Eye (tissue), 1 donor: ENCODE measurements at places on chromosomes 2 and 18.

DNA sequence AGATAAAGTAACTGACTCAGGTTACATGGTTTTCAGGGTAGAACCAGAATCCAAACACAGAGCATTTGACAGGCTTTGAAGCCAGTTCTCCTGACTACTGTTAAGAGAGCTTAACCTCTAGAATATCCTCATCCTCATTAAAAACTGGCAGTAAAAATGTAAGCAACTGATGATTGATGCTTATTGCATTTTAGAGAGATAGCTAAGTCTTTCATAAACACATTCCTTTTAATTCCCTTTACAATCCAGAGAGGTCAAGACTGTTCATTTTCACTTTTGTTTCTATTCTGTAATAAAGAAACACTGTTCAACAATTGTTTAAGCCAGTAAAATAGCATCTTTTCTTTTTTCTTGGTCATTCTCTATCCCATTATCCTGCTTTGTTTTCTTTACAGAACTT is 53.9 kb upstream of the RAB27B start:
- DNase-seq, result no peak

GRCh38 chr2:117674172-117674571 is 140.3 kb upstream of the DDX18 start:
- DNase-seq, result no peak

DNA sequence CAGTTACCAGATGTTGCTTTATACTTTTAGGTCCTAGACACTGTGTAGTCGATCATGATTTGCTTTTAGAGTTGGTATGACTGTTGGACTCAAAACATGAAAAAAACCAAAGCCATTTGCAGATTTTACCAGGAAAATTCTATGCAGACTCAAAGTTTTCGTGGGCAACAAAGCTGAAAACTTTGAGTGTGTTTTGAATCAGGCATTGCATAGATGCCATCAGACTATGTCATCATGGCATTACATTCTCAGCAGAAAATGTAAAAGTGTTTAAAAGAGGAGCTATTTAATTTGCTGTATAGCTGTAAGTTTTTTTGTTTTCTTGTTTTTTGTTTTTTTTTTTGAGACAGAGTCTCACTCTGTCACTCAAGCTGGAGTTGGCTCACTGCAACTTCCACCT is 43.5 kb upstream of the ELAC1 start:
- DNase-seq, result no peak

DNA sequence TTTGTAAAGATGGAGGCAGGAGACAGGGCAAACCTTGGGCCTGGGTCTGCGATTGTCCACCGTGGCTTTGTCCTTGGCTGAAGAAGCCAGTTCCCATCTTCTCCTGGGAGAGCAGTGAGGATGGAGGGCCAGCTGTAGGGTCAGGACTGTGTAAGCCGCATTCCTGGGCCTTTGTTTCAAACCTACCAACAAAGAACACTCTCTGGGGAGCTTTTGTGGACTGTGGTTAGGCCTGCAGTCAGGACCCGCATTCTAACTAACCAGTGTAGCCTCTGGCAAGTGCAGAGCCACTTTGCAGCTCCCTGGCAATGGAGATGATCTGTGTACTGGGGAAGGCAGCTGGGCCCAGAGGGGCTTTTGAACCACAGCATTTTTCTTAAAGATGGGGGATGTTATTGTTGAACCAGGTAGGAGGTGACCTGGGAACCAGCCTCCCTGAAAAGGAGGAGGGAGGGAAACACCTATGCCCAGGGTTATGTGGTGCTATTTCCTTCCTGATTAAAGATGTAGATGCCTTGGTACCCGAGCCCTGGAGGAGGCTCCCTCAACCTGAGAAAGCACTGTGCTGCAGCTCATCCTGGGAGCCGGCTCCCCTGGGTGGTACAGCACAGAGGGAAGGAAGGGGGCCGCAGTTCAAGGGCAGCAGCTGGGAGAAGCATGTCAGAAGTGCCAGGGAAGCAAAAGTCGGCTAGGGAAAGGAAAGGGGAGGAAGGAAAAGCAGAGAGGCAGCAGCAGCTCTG is 12.7 kb upstream of the SMAD4 start:
- DNase-seq, result peak; percentile 32

GRCh38 chr18:76621226-76621625 is 126.2 kb upstream of the ZNF516 start:
- peak; percentile 53 for DNase-seq

GRCh38 chr2:239731422-239731821 is 293.7 kb downstream of the NDUFA10 start:
- no peak for DNase-seq

DNA sequence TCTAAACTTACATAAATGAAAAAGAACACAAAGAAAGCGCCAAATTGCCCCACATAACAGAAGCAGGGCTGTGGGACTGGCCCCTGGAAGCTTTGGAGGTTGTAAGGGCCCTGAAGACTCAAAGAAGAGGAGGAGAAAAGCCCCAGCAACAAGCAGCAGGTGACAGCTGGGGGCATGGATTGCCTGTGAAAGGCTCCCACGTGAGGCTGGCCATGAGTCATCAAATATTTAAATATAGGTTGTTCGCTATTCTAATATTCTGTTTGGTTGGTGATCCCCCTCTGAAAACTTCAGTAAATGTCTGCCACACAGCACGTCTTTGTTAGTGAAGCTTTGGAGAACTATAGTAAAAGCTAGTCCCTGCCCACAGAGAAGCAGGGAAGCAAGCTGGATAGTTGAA is 132.4 kb downstream of the MREG start:
- DNase-seq, result no peak

DNA sequence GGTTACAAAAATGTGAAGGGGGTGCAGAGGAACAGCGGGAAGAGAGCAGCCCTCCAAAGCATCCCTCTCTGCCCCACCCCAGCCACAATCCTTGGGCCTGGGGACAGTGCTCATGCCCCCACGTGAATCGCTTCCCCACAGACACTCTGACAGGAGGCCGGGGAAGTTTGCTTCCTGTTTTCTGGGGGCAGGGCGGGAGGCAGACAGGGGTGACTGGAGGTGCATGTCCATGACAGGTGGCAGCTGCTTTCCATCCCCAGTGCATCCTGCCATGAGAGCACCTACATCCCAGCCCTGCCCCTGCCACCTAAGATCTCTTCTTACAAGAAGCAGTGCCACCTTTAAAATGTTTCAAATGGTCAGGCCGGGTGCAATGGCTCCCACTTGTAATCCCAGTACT is 47.2 kb upstream of the UBE2F start:
- DNase-seq, result no peak

DNA sequence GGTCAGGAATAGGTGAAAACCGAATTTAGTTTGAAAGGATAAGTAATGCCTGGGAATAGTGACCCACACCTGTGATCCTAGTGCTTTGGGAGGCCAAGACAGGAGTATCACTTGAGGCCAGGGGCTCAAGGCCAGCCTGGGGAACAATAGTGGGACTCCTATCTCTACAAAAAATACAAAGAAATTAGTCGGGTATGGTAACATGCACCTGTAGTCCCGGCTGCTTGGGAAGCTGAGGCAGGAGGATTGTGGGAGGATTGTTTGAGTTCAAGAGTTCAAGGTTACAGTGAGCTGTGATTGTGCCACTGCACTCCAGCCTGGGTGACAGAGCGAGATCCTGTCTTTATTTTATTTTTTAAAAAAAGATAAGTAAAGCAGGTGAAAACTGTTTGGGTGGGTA is 3.8 kb upstream of the MYO1B start:
- no peak for DNase-seq

GRCh38 chr2:10043906-10044601 is 704 bp downstream of the KLF11 start:
- DNase-seq, result peak; percentile 98

GRCh38 chr2:181810823-181811695 is 80.5 kb upstream of the ITPRID2 start:
- peak; percentile 18 for DNase-seq

DNA sequence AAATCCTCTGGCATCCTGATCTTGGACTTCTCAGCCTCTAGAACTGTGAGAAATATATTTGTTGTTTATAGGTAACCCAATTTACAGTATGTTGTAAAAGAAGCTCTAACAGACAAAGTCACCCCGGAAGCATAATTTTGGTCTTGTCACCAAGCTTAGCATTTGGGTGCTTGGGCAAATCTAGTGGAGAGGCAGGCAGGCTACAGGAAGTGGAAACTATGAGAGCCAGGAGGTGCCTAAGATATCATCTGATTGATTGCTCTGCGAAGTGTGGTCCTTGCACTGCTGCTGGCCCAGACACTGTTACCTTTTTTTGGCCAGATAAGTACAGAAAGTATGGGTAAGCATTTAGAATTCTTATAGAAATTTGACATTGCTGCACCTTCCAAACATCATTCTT is 102.9 kb downstream of the CDC42EP3 start:
- no peak for DNase-seq

GRCh38 chr2:127657232-127657595 is 11.3 kb downstream of the GPR17 start:
- no peak for DNase-seq

- peak; percentile 68 for DNase-seq
Measured at GRCh38 chr2:238987352-238987981, 139.6 kb downstream of the TWIST2 start.

DNA sequence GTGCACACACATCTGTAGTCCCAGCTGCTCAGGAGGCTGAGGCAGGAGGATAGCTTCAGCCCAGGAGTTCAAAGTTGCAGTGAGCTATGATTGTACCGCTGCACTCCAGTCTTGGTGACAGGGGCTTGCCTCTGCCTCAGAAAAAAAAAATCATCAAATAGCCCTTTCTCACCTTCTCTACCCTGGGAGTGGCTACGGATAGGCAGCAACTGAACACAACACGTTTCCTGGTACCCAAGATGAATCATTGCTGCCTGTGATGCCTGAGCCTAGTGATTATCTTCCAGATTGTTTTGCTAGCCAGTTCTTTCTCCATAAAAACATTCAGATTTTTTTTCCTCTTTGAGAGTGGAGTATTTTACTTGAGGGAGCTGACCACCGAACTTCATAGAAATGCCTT is 13.5 kb downstream of the INPP4A start:
- DNase-seq, result no peak

DNA sequence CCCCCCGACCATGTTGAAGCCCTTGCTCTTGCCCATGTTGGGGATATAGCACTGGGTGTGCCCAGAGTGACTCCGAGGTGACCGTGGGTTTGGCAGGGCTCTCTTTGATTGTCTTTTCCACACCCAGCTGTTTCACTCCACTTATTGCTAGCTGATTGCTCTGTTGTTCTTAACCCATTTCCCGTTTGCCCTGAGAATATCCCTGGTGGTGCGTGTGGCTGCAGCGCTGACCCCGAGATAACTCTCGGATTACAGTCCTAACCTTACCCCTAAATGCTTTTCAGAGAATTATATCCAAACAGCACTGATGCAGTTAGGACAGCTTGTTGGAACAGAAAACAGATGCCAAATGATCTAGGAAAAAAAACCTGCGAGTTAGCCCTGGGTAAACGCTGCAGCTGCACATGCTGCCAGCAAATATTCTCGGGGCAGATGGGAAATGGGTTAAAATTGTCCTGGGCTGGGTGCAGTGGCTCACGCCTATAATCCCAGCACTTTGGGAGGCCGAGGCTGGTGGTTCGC is 34.3 kb upstream of the SNORC start:
- no peak for DNase-seq
